ENCODE measurements at places on chromosomes 5 and 9. TPM values are rescaled to one million over a fixed set of nuclear protein-coding genes. Genes with fewer than 3 reads are reported as not detected.

The CER1 gene
- total RNA-seq = not detected

The FOXD4L3 gene
- not detected for total RNA-seq

The ADAMTS12 gene
- 0.88 TPM for total RNA-seq

The CCL21 gene
- total RNA-seq = not detected

The IRGM gene
- total RNA-seq = not detected

The SPATA31A3 gene
- not detected for total RNA-seq

The EQTN gene
- total RNA-seq = not detected

The UHRF2 gene
- 101 TPM for total RNA-seq

The SV2C gene
- 0.07 TPM for total RNA-seq

The BSPRY gene
- not detected for total RNA-seq

The MIGA2 gene
- total RNA-seq = 28.0 TPM

The HRH2 gene
- not detected for total RNA-seq

The TEX48 gene
- not detected for total RNA-seq

The SPATA31A7 gene
- total RNA-seq = not detected

DNA sequence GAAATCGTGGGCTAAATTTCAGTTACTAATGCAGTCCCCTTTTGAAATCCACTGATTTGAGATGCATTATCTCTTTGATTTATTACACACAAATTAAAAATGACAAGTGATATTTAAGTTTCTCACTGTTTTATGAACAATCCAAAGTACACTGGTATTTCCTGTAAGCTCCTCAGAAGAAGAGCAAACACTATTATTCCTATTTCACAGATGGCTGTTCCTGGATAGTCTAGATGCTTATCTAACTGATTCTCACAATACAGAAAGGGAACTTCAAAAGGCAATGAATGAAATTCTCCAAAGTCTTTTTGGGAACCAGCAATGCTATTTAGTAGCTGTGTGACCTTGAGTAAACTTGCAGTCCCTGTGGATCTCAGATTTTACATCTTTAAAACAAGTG, 404.7 kb upstream of the DAB2 start:
- no peak for DNase-seq

GRCh38 chr5:83653669-83654068, 67.0 kb downstream of the HAPLN1 start:
- no peak for DNase-seq

DNA sequence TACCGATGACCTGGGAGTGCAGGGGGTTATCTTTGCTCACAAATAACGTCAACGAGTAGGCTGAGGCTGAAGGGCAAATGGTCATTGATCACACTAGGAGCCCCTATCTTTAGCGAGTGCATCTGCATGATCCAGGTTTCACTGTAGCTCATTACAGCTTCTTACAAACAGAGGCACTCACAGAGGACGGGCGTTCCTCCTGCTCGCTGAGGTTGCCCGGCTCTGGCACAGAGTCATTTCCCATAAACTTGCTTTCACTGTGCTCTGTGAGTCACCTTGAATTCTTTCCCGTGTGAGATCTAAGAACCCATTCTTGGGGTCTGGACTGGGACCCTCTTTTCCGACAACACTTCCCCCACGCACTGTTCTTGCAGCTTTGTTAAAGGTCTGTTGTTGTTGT, 1.9 kb upstream of the PAEP start:
- no peak for DNase-seq

DNA sequence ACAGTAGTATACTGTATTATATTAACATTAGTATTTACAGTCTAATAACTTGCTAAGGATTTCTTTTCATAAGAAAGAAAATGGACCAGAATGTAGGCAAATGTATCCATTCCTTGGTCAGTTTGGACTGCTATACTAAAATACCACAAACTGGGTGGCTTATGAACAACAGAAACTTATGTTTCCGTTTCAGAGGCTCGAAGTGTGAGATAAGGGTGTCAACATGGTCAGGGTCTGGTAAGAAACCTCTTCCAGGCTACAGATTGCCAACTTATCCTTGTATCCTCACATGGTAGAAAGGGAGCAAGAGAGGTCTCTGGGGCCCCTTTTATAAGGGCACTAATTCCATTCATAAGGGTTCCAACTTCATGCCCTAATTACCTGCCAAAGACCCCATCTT, 9.2 kb upstream of the ESM1 start:
- no peak for DNase-seq

DNA sequence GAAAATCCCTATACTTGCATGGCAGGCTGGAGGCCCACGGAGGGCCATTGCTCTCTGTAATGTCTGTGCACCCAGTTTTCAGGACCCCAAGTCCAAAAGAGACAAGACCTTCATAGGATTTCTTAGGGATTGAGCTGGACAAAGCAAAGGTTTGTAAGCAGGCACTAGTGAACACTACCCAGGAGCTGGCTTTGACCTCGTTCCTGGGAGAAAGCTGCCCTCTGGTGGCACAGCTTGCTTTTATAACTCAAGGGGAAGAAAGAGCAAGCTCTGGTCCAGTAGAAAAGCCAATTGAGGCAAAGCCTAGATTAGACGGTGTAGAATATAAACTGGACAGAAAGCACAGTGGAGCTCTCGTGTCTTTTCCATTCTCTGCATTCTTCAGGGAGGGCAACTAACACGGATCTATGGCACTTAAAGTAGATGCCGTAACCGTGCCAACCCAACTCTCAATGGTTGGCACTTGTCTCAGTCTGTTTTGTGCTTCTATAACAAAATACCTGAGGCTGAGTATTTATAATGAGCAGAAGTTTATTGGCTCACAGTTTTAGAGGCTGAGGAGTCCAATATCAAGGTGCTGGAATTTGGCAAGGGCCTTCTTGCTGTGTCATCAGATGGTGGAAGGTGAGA, 7.9 kb downstream of the GABRP start:
- peak; percentile 66 for DNase-seq

GRCh38 chr5:9301200-9301599, 244.7 kb downstream of the SEMA5A start:
- no peak for DNase-seq

DNA sequence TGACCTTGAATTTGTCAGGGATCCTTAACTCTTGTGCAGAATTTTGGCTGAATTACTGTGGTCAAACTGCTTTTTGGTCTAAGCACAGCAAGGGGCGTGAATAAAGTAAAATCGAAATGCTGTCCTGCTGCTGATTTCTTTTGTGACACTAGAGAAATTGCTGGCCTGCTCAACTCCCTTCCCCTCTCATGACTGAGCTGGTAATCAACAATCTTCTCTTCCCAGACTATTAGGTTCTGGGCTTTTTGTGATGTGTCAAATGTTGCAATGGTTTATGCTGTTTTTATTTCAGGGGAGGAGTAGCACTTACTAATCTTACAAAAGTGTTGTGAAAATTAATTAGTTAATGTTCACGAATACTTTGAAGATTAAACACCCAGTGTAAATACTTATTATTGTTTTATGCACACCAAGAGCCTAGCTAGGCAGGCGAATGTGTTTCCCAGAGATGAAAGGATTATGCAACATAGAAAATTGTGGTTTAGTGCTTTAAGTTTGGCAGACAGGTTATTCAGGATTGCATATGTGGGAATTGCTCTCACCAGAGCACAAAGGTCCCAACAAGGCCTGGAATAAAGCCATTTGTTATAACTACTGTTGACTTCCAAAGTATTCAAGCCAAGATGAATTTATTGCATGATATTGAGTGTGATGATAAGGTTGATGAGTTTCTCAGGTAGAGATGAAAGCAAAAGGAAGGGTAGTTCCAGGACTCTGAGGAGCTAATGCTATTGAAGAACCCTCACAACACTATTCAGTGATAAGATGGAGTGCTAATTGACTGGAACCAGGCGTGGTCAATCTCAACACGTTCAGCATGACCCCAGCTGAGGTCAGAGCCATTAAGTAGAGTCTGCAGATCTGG, 280.7 kb upstream of the ZNF608 start:
- DNase-seq = no peak

DNA sequence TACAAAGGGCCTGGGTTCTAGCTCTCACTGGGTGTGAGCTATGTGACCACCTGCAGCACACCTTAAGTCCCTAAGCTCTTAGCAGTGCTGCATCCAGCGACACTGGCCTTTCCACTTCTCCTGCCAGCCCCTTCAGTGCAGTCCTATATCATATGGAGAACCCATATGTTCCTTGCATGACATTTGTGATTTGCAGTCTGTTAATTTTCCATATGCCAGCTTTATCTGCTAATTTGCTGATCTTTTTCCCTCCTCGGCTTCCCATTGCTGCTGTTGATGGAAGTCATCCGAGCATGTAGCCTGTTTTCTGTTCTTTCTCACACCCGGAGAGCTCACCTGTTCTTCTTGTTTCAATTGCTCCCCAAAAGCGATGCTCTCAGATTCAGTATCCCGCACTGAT, 23.2 kb downstream of the PRDM6 start:
- no peak for DNase-seq

GRCh38 chr9:134778841-134779411, 101.7 kb upstream of the FCN2 start:
- peak; percentile 49 for DNase-seq

DNA sequence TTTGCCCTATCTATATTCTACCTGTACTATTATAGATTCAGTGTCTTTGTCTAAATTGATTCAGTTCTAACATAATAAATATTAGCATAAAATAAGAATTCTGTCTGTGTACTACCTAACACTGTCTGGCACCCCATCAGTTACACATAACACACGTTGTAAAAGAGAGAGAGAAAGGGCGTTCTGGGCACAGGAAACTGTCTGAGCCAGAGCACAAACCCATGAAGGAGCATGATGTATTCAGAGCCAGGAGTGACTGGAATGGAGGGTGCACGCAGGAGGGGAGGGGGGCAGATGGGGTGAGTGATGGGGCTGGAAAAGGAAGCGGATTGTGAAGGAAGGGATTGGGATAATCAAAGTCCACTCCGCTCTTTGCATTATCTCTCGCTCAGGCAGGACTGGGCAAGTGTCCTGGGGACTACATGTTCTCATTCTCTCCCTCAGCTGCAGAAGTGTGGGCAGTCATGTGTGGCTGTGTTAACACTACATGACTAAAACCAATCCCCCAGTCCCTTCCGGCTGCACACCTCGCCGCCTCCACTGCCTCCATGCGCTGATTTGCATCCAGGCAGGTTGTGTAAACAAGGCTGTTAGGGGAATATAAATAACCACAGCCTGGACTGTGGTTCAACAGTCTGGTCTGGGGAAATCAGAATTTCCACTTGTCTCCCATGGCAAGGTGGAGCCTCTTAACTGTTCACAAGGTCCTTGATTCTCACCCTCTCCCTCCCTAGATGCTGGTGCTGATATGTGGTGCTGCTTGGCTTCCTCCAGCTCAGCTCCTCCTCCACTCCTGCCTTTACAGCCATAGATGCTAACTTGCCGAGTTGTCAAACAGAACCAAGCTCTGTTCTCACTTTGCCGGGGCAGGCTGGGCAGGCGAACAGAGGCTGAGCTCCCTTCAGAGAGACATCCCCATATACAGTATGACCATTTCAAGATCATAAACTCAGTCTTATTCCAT, 367.5 kb upstream of the BRINP1 start:
- DNase-seq = no peak

DNA sequence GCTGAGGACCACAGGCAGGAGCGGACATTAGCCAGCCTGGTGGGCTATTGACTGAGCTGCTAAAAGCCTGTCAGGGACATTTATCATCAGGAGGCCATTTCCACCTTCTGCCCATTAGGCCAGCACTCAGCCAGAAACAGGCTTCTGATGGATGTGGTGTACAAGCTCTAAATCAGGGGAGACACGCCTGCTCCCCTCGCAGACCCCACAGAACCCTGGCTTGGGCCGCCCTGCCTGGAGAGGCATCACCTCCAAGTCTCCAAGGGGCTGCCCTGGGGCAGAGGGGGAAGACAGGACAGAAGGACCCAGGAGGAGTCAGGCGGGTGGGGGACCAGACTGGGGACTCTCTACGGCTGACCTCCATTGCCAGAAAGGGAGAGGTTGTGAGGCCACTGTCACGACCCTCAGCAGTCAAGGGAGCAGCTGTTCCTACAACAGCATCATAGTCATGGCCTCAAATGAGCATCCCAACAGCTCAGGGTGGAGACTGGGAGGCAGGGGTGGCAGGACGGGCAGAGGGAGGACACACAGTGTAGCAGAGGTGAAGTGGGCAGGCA, 24.0 kb upstream of the TRIM14 start:
- DNase-seq = no peak

DNA sequence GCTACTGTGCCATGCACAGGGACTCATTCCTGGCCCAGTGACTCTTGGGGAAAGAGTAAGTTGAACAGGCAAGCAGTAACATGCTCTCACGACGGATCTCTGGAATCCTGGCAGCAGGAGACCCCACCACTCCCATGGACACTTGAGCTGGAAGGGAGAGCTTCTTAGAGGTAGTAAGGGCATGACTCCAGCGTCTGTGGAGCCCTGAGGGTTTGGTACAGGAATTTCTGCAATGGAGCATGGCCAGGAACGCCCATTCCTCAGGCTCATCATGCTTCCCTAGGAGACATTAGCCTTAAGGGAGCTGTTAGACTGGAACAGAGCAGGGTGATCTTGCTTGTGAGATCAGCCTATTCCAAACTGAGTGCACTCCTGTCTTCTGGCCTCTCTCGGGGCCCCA, 212.9 kb downstream of the MAT2B start:
- DNase-seq = no peak

DNA sequence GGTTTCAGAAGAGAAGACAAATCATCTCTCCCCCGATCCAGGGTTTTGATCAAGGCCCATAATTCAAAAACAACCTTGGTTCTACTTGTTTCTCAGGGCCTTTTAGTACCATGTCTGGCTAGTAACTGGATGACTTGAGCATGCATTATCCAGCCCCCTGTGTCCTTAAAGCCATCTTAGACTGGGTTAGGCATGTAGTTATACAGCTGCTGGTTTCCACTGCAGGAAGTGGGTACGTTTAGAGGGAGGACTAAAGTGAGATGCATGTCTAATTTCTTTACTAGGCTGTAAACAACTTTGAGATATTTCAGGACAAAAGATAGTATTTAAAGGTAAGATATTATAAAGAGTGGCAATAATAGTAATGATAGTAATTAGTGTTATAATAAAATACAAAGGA, 372.0 kb downstream of the PLK2 start:
- no peak for DNase-seq

- no peak for DNase-seq
Observed at GRCh38 chr5:12413585-12413984, 509.3 kb upstream of the CTNND2 start.

DNA sequence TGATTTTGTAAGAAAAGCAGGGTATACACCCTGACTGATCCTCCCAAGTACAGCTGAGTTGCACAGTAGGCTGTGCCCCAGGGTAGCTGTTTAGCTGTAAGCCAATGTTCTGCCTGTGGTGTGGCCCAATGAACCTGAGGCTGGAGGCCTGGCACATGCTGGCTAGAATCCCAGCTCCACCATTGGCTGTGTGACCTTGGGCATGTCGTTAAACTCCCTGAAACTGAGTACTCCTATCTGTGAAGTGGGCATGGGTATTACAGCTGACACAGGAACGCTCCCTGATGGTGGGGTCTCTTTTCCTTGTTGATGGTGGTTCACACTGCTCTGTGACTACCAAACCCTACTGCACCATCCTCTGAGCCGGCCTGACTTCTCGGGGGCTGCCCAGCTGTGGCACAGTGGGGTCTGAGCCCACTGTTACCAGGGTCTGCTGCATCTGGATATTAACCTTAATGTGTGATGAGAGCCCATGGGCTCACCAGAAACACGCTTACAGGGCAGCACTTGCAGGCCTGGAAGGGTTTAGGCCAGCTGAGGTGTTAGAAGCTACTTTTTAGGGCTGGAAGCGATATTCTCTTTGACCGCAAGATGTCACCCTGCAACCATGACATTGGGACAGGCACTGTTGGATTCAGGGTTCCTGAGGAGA, 7.0 kb upstream of the GADD45G start:
- DNase-seq = peak; percentile 58

- DNase-seq = no peak
Observed at GRCh38 chr9:18480662-18481093, 6.7 kb downstream of the ADAMTSL1 start.

- no peak for DNase-seq
Observed at GRCh38 chr5:95780597-95780996, 41.9 kb downstream of the GLRX start.

GRCh38 chr9:122214507-122214906, 14.2 kb downstream of the LHX6 start:
- no peak for DNase-seq
